Bronchial epithelial cell (primary cell): ENCODE measurements at places on chromosomes 5 and 9.

- DNase-seq, result peak; percentile 18
Observed at GRCh38 chr9:77544546-77544945, 103.6 kb downstream of the GNA14 start.

DNA sequence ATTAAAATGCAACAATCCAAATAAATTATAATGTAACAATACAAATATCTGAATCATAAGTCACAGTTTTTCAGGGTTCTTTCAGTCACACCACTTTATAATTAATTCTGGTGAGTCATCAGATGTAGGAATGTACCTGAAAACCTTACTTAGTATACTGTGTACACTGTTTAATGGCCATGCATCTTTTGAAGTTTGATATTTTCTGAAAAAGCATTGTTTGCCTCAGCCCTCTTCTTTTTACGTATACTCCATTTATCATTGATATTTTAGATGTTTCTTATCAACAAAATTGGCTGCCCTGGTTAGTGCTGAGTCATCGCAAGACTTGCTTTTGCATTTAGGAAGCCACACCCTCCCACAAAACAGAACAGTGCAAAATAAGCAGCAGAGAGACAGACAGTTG lies 218.6 kb downstream of the PJA2 start:
- peak; percentile 76 for DNase-seq

DNA sequence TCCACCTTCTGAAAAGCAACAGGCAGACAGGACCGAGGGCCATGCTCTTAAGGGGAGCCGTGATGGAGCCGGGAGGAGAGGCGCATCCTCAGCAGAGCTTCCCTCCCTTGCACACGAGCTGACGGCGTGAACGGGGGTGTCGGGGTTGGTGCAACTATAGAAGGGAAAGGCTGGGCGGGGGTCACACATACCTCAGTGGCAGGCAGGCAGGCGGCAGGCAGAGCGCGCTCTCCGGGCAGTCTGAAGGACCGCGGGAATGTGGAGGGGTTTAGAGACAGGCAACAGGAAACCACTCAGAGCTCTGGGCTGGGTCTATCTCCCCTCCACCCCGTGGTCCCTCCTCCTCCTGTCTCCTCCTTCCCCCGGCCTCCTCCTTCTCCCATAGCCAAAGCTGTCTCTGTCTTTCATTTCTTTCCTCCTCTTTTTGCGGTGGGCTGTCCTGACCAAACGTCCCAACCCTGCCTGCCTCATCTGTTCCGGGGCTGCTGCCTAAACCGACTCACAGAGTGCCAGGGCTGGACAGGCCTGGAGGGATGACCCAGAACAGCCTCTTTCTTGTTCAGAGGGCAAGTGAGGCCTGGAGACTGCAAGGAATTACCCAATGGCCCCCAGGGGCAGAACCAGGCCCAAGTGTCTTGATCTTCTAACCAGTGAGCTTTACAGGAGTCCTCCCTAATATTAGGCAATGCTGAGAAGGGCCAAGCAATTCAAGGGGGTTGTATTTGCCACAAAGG lies at the start of gene SPARC:
Gene SPARC, minus strand, starts transcription at position 242 of the 734 bp plus-strand sequence. CDS start 10,727 bp downstream, outside the sequence.
- DNase-seq, result no peak

- no peak for DNase-seq
Observed at GRCh38 chr5:143390941-143391340, 12.5 kb downstream of the NR3C1 start.
